ENCODE measurements at places on chromosomes 4 and X.

GRCh38 chr4:127006446-127006877 lies 626.3 kb upstream of the INTU start:
- no peak for DNase-seq

DNA sequence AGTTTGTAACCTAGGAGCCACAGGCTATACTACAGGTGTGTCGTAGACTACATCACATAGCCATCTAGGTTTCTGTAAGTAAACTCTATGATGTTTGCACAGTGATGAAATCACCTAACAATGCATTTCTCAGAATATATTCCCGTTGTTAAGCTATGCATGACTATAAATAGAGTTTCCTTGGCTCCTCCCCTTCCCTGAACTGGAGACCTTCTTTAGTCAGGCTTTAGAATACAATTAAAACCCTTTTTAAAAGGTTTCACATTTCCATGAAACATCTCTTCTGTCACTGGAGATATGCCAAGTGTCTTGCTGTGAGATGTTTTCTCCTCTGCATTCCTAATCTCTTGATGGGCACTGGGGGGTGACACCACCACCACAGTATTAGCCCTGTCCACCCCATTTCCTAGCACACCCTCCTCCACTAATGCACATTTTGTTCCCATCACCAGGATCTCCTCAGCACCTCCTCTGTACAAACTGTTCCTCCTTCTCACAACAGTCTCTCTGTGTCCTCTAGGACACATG lies 334.6 kb upstream of the CPEB2 start:
- no peak for DNase-seq

DNA sequence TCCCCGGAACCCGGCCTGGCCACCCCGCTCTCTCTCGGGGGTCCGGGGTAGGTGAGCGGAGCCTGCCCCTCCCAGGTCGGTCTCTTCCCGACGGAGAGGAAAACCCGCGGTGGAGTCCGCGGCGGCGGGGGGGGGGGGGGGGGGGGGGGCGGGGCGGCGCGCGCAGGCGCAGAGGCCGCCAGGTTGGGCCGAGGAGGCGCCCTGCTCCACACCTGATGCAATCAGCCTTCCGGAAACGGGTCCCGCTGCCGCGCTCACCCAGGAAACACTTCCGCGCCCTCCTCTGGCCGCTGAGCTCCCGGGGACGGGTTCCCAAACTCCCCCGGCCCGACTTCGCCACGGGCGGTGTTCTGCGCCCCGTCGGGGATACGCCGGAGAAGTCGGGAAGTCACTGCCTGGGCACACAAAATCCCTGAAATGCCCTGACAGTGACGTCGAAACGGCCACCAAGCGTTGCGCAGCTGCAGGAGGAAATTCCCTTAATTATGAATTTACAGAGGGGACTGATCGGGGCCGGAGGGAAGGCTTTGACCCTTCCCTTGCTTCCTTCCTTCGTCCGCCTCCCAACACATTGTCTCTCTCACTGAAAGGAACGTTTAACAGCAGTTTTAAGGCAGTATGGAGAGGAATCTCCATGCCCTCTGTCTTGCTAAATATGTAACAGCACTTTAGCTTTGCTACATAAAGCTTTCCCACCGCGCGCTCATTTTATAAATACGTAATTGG lies 2.1 kb upstream of the APBB2 start:
- peak; percentile 75 for DNase-seq

DNA sequence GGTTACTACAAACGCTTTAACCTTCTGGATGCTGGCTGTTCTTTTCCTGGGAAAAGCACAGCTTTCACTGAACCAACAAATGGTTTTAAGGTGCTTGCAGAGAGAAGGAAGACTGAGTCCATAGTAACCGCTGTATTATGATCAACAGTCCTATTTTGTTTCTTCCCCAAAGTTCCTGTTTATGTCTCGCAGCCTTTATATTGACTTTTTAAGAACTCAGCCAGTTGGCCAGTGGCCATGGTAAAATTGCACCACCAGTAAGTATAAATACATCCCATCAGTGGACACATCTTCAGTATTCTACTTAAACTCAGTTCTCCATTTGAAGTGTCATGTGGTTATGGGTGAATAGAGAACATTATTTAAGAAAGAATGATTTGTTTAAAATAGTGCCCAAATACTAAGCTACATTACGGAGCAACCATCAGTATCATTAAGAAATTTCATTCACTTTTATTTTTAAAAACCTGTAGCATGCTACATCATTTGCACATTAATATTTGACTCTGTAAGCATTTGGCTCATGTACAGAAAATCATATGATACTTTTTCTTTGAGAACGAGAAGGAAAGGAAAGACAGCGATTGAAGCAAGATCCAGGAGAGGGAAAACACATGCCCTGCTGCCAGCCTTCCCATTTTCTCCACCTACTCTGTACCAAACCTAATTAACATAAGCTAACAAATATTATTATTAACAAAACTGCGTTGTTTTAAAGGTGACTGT lies 287.0 kb downstream of the ARHGAP24 start:
- DNase-seq = peak; percentile 55

DNA sequence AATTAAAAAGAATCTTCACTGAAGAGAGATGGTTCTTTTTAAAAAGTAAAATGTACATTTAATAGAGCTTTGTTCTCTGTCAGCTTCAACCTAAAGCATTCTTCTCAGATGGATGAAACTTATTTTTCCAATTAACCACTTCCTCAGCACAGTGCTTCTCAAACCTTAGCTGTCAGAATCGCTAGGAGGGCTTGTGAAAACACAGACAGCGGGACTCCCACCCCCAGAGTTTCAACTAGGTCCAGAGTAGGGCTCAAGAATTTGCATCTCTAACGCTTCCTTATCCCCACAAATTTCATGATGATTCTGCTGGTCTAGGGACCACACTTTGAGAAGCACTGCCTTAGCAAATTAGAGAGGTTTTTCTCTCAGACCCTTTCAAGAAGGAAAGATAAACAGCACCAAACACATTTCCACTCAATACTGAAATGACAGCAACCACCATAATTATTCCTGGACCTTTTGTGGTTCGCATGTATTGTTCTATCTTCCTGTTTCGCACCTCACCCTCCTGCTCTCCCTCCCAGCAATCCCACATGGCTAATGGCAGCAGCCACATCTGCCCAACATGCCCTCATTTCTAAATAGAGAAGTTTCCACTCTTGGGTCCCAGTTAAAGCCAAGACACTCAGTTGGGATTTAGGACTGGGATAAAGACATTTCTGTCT lies 73.2 kb downstream of the ZNF827 start:
- no peak for DNase-seq

- no peak for DNase-seq
Observed at GRCh38 chr4:8144359-8144758, 14.3 kb downstream of the ABLIM2 start.

GRCh38 chr4:4666187-4666586 lies 124.3 kb upstream of the STX18 start:
- DNase-seq = no peak

DNA sequence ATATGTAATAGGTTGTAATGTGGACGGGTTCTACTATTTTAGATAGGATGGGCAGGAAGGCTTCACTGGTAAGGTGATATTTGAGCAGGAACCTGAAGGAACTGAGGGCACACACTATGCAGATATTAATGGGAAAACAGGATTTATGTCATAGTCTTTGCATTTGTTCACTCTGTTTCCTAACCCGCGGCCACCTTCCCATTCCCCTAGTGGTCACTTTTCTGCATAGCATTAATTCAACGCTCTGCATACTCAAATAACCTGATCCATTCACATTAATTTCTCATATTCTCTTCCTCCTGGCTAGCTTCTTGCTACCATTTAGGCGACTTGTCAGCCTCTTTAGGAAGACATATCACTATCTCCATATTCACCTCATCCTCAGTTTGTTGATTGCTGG lies 61.5 kb downstream of the GSPT2 start:
- no peak for DNase-seq

GRCh38 chr4:121789455-121789854 lies 11.7 kb upstream of the EXOSC9 start:
- DNase-seq = no peak

DNA sequence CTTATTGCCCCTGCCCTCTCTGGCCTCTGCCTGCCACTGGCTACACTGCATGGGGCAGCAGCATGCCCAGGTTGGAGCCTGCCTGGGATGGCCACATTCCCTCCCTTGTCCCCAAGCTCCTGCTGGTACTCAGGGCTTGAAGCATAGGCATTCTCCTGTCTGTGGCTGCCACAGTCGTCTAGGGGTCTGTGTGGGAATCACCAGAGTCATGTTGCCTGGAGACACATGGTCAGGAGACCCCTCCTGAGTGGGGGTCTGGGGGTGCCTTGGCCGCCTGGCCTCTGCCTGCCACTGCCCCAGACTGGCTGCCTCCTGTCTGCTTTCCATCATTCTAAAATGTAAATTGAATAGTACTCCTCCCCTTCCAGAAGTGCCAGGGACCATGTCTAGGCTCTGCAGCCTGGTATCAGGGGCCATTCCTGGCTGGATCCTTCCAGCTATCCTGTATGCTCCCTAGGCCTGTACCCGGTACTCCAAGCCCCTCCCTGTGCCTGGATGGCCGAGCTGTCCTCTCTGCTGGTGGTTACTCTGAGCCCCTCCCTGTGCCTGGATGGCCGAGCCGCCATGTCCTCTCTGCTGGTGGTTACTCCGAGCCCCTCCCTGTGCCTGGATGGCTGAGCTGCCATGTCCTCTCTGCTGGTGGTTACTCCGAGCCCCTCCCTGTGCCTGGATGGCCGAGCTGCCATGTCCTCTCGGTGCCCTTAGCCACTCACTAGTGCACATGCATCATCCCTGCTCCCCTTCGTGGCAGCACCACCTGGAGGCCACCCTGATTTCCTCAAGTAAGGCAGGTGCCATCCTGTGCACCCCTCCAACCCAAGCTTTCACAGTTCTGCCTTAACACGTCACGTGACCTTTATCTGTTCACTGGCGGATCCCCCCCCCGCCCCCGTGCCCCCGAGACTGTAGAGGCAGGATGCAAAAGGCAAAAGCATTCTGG lies 5.5 kb upstream of the NKX1-1 start:
- no peak for DNase-seq

- no peak for DNase-seq
Observed at GRCh38 chr4:105683038-105683437, 25.5 kb downstream of the INTS12 start.

- DNase-seq = peak; percentile 37
Observed at GRCh38 chrX:10615931-10616774, 4.2 kb downstream of the MID1 start.

DNA sequence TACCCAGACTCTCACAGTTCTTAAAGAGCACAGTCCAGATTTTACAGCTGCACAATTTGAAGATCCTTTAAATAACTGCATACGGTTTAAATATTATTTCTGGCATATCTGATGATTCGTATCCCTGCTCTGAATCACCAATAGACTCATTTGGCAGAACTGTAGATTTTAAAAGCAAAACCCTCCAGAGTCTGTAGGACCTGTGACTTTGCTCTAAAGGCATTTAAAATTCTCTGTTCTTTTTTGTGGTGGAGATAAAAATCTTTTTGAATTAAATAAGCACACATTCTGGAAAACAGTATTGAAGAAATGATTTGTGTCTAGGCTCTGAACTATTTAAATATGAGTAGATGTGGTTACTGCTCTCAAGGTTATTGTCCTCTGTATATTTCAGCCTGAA lies 246.2 kb upstream of the PITX2 start:
- no peak for DNase-seq

DNA sequence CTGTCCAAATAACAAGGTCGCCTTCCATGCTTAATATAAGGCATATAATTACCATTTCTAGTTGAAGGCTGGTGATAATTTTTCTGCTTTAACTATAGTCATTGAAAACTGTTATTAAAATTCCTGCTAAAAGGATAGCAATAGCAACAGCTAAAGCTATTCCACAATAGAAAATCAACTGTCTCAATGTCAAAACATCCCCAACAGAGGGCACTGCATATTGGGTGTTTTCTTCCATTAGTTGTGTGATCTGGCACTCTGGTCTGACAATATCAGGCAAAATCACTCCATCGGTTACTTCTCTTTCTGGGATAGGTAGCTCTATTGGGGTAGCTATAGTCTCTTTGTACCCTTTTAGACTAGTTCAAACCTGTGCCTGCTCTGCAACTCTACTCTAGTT lies 53.5 kb downstream of the TMPRSS11F start:
- DNase-seq = no peak

- no peak for DNase-seq
Observed at GRCh38 chrX:68939868-68940267, 111.0 kb downstream of the EFNB1 start.

DNA sequence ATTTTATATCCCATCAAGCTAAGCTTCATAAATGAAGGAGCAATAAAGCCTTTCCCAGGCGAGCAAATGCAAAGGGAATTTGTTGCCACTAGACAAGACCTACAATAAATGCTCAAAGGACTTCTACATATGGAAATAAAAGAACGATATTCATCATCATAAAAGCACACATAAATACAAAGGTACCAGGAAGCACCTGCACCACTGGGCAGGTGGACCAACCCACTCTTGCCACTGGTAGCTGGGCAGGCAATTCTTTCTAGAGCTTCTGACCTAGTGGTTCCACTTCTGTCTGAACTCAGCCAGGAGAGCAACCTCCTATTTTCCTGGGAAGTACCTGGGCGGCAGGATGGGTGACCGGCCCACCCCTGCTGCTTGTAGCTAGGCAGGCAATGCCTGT lies 237.2 kb upstream of the ITM2A start:
- no peak for DNase-seq

DNA sequence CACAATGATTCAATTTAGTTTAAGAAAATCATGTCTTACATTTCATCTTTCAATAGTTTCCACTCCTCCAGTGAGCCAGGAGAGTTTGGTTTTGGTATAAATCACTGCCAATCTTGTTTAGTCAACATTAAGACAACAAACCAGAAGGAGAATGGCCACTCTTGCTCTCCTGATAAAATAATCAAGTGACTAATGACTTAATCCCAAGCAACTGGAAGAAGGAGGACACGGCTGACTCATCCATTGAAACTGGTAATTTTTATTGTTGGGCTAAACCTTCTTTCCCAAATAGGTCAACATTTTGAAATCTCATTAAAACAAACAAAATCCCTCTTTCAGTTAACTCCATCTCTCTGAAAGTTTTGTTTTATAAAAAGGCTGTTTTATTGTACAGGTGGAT lies 230.2 kb downstream of the CLCN4 start:
- no peak for DNase-seq

- no peak for DNase-seq
Observed at GRCh38 chr4:128241425-128241913, 46.1 kb downstream of the PGRMC2 start.

DNA sequence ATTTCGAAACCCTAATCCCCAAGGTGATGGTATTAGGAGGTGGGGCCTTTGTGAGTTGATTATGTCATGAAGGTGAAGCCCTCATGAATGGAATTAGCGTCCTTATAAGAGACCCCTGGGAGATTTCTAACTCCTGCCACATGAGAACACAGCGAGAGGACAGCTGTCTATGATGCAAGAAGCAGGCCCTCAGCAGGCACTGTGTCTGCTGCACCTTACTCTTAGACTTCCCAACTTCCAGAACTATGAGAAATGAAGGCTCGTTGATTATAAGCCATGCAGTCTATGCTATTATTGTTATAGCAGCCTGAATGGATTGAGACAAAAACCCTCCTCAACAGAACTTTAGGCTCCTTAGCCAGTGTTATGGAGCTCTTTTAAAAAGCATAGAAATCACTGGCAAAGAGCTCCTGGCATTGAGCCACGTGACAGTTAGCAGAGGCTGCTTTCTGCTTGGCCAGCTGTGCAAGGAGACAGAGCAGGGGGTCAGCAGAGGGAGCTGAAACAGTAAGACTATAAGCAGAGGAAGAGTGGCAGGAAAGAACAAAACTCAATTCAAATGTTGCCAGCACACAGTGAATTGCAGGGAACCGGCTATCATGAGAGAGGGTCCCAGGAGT lies 219.2 kb upstream of the FAT1 start:
- peak; percentile 30 for DNase-seq

- no peak for DNase-seq
Observed at GRCh38 chr4:140706276-140706625, 49.9 kb downstream of the TBC1D9 start.

GRCh38 chr4:109128589-109128988 lies 173.9 kb downstream of the COL25A1 start:
- no peak for DNase-seq

All from left cardiac atrium (tissue), 4 donors.